A549 treated with AZD2906 at 1 μM for 4 hours (cell line): ENCODE measurements at places on chromosomes 7 and 10. TPM values are rescaled to one million over a fixed set of nuclear protein-coding genes. Genes with fewer than 3 reads are reported as not detected.

The ATOH7 gene
- 0.08 to 0.36 TPM (median 0.21 TPM) in 5 replicates for total RNA-seq

The PTER gene
- total RNA-seq, result 11.0 to 17.7 TPM (median 13.4 TPM) in 5 replicates

The PNPLA8 gene
- 13.7 to 20.1 TPM (median 16.5 TPM) in 5 replicates for total RNA-seq

The SEMA3E gene
- 1.8 to 2.3 TPM (median 1.9 TPM) in 5 replicates for total RNA-seq

The FAM221A gene
- total RNA-seq, result 0.26 to 0.49 TPM (median 0.38 TPM) in 5 replicates

The ADAM12 gene
- 2.7 to 4.7 TPM (median 3.8 TPM) in 5 replicates for total RNA-seq

The ANKRD61 gene
- 0.51 to 0.78 TPM (median 0.71 TPM) in 5 replicates for total RNA-seq

The FLNC gene
- total RNA-seq, result 3.0 to 4.3 TPM (median 3.9 TPM) in 5 replicates

The CDC14C gene
- total RNA-seq, result 0.03 TPM in 1 of 5 replicates, not detected in the others

The LBX1 gene
- total RNA-seq, result not detected in 5 replicates

The HOXA1 gene
- 2.1 to 3.4 TPM (median 3.2 TPM) in 5 replicates for total RNA-seq

The RPEL1 gene
- 0.07 TPM in 2 of 5 replicates, not detected in the others for total RNA-seq

The CYP3A7 gene
- total RNA-seq, result 0.05 TPM in 1 of 5 replicates, not detected in the others

The SPDYE1 gene
- total RNA-seq, result not detected in 5 replicates

The DNTT gene
- not detected in 5 replicates for total RNA-seq

The ZNF777 gene
- 17.6 to 22.5 TPM (median 21.0 TPM) in 5 replicates for total RNA-seq

The CRPPA gene
- total RNA-seq, result 0.51 to 0.65 TPM (median 0.60 TPM) in 5 replicates

The COL1A2 gene
- 0.08 to 0.10 TPM in 2 of 5 replicates, not detected in the others for total RNA-seq

The DLG5 gene
- 34.7 to 40.7 TPM (median 38.6 TPM) in 5 replicates for total RNA-seq

The MSMB gene
- total RNA-seq, result not detected in 5 replicates

The POLR2J2 gene
- total RNA-seq, result 0.23 to 0.46 TPM (median 0.26 TPM) in 5 replicates

The TACC2 gene
- total RNA-seq, result 72.9 to 79.8 TPM (median 76.2 TPM) in 5 replicates

The PLPP4 gene
- 0.06 to 0.16 TPM (median 0.10 TPM) in 4 of 5 replicates, not detected in the other for total RNA-seq

The PHYH gene
- total RNA-seq, result 28.7 to 36.6 TPM (median 31.0 TPM) in 5 replicates

The FAM200A gene
- 5.8 to 6.3 TPM (median 6.1 TPM) in 5 replicates for total RNA-seq

The HTR7 gene
- 0.14 to 0.23 TPM (median 0.19 TPM) in 5 replicates for total RNA-seq

The SFTPA1 gene
- total RNA-seq, result not detected in 5 replicates

The SLC13A1 gene
- not detected in 5 replicates for total RNA-seq

The H2BK1 gene
- total RNA-seq, result not detected in 5 replicates

The LIPM gene
- not detected in 5 replicates for total RNA-seq

The GRID1 gene
- 0.21 to 0.41 TPM (median 0.29 TPM) in 5 replicates for total RNA-seq

The ZNF3 gene
- 18.5 to 25.1 TPM (median 19.1 TPM) in 5 replicates for total RNA-seq

The VENTX gene
- 0.02 TPM in 1 of 5 replicates, not detected in the others for total RNA-seq

The ACSM6 gene
- not detected in 5 replicates for total RNA-seq

The CCDC172 gene
- total RNA-seq, result not detected in 5 replicates

The MNX1 gene
- 3.2 to 4.8 TPM (median 4.8 TPM) in 5 replicates for total RNA-seq

The AGAP6 gene
- total RNA-seq, result 6.5 to 9.6 TPM (median 8.1 TPM) in 5 replicates

The TMEM176B gene
- total RNA-seq, result 0.06 to 0.17 TPM (median 0.14 TPM) in 3 of 5 replicates, not detected in the others

The ASAH2B gene
- 3.5 to 4.8 TPM (median 3.8 TPM) in 5 replicates for total RNA-seq

The ZNF503 gene
- total RNA-seq, result 6.0 to 8.8 TPM (median 8.4 TPM) in 5 replicates

The WEE2 gene
- total RNA-seq, result not detected in 5 replicates

The MACROH2A2 gene
- total RNA-seq, result 23.6 to 28.1 TPM (median 26.2 TPM) in 5 replicates

The NPTX2 gene
- 0.12 to 0.28 TPM (median 0.20 TPM) in 5 replicates for total RNA-seq

The TRIM56 gene
- total RNA-seq, result 12.4 to 15.5 TPM (median 13.1 TPM) in 5 replicates

The ZNF438 gene
- total RNA-seq, result 1.6 to 1.9 TPM (median 1.7 TPM) in 5 replicates

The SFRP5 gene
- 2.5 to 3.7 TPM (median 3.2 TPM) in 5 replicates for total RNA-seq
